ENCODE measurements at places on chromosomes 13 and 19. TPM values are rescaled to one million over a fixed set of nuclear protein-coding genes. Genes with fewer than 3 reads are reported as not detected.
A peak's percentile ranks its signal among the peaks of the same experiment; 100 is the strongest.

GRCh38 chr13:50581586-50582196 lies 261.8 kb downstream of the DLEU7 start:
- DNase-seq: no peak

- DNase-seq: no peak
Observed at GRCh38 chr13:40172149-40172591, 494.3 kb downstream of the FOXO1 start.

- DNase-seq: no peak
Observed at GRCh38 chr19:55451965-55452748, 9.1 kb upstream of the SHISA7 start.

- no peak for DNase-seq
Observed at GRCh38 chr19:32809254-32809653, 60.3 kb downstream of the SLC7A9 start.

Gene C19orf73
- total RNA-seq: 1.3 TPM

Gene OR7A17
- not detected for total RNA-seq

- no peak for DNase-seq
Observed at GRCh38 chr13:31814536-31814935, 75.2 kb downstream of the RXFP2 start.

- no peak for DNase-seq
Observed at GRCh38 chr13:113628291-113629270, 29.4 kb downstream of the ATP4B start.

- peak; percentile 24 for DNase-seq
Observed at GRCh38 chr19:33388725-33389420, 15.4 kb downstream of the CEBPG start.

Gene ZNF225
- total RNA-seq: 7.8 TPM

GRCh38 chr13:97905517-97905916 lies 48.0 kb upstream of the IPO5 start:
- DNase-seq: no peak

DNA sequence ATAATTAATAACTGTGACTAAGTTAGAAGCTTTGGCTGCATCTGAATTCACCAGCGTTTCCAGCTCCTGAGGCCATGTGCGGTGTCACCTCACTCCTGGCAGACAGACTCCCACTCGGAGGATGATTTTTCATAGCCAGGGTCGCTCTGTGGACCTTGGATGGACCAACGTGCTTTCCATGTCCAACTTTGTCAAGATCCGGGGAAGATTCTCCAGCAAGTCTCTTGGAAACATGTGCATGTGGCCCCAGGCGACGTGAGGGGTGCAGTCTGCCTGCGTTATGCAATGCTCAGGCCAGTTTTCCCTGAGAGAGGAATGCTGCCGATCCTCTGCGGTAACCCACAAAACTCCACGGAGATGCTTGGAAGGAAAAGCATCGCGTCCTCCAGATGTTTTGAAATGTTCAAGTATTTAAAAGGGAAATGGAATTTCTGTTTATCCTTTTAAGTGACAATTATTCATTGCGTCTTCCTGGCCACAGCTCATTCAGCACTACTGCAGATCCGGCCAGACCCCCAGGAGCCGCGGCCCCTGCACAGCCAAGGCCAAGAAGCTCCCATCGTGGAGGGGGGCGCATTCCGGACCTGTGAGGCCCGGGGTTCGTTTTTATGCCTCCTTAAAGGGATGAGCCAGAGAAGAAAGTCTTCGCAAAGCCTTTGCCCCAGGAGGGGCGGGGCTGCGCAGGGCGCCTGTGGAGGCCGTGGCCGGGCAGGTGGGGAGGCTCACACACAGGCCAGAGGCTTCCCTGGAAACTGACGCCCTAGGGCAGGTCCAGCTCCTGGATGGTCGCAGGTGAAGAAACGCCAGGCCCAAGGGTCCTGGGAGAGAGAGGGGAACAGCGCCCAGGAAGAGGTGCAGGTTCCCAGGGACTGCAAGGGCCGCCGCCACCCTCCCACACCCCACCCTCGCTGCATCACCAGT lies 46.0 kb downstream of the C13orf46 start:
- DNase-seq: no peak

GRCh38 chr13:80783926-80784565 lies 443.1 kb upstream of the SPRY2 start:
- no peak for DNase-seq

Gene B3GNT8
- 2.2 TPM for total RNA-seq

GRCh38 chr19:35774274-35775045 lies 904 bp upstream of the ARHGAP33 start:
- no peak for DNase-seq
